Renal pelvis (tissue), 12 donors: ENCODE measurements at places on chromosomes 1 and 21. TPM values are rescaled to one million over a fixed set of nuclear protein-coding genes. Genes with fewer than 3 reads are reported as not detected.

- no peak for DNase-seq
Measured at GRCh38 chr1:208251015-208251414, 6.8 kb upstream of the PLXNA2 start.

DNA sequence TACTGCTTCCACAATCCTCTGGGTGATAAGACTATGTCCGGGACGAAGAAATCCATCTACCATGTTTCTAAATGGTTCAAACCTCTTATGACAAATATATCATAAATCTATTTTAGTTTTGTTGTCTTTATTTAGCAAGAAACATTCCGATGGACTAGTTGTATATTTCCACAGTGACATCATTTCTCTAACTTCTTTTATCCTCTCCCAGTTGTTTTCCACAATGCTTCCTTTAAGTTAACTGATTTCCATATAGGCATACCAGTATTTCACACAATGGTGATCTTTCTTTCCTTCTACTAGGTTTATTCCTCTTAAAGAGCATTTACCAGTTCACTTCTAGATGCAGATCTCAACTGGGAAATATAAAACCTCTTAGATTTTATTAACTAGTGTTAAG, 44.8 kb downstream of the USP1 start:
- DNase-seq = no peak

DNA sequence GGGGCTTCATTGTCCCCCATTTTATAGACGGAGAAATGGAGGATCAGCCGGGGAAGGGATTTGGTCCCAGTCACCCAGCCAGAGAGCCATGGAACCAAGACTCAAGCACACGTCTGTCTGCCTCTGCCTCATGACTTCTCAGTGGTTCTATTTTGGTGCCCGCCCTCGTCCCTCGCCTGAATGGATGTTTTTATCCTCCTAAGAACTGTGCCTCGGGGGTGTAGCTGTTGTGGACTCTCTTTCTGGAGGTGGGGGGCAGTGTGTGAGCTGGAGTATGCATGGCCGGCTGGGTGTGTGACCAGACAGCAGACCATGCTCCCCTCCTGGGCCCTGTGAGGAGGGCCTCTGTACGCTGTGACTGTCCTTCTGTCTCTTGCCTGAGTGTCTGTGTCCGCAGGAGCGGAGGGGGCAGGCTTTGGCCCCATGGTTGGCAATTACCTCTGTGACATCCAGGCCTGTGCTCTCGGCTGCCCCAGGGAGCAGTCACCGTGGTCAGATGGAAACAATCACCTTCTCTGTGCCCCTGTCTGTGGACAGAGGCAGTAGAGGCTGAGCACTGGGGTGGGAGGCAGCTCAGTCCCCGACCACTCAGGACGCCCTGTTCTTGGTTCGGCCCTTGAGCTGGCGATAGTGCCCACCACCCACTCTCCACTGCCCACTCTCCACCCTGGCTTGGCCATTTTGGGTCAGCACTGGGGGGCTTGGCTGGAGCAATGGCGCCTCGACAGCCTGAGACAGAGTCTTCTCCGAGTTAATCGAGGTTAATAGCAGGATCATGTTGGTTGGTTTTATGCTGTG, 20.4 kb downstream of the WNT4 start:
- no peak for DNase-seq

FCGR1A gene
- polyA plus RNA-seq = 2.0 TPM

DNA sequence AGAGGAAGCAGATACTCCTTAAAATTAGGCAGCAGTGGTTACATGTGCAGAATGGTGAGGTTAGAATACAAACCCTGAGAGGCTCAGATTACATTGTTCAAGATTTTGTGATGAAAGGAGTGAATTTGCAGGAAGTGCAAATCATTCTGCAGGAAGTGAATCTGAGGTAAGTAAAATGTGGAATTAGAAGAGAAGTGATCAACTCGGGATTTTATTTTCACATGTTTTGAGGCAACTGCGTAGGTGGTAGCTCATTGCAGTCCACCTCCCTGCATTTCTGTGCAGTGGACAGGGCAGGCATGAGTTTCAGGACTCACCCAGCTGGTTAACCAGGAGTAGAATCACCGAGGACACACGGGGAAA, 2.1 kb upstream of the PLA2G2C start:
- no peak for DNase-seq

GRCh38 chr1:228352677-228353481, 53.8 kb downstream of the TRIM11 start:
- no peak for DNase-seq

GJA5 gene
- polyA plus RNA-seq = 31.7 TPM

DNA sequence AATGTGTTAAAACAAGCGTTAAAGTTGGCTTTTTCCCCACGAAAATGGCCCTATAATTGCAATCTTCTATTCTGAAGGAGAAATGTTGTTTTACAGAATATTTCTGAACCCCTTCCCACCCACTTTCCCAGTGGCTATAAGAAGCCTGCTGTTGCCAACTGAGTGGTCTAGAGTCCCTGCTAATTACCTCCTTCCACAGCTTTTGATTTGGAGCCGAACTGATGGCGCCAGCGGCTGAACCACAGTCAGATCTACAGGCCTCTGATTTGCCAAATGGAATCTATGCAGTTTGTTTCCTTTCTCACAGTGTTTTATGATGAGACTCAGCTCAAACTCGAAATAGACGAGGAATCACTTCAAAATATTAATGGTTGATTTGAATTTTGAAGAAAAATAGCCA, 76.0 kb upstream of the C1orf105 start:
- DNase-seq = no peak

GRCh38 chr21:43676391-43676790, 17.0 kb downstream of the RRP1B start:
- DNase-seq = no peak

DNA sequence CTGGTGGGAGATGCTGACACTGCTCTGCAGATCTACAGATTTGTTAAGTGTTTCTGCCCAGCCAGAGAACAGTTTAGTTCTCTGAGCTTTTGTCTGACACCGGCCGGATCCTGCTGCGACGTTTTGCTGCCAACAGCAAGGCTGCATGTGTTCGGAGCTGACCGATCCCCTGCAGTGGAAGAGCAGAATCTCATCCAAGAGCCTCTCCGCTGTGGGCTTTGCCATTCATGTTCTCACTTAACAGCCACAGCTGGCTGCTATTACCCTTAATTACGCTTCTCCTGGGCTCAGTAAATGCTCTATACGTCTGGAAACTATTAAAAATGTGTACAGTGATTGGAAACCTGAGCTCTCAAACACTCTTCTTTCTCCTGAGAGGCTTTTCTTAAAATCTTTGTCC, 105.3 kb downstream of the BCAR3 start:
- DNase-seq = no peak

GRCh38 chr1:190169311-190170067, 308.2 kb downstream of the BRINP3 start:
- DNase-seq = no peak

GRCh38 chr1:172088256-172088655, 247.0 kb downstream of the DNM3 start:
- no peak for DNase-seq

- DNase-seq = peak; percentile 4
Measured at GRCh38 chr21:21232320-21232719, 234.1 kb downstream of the NCAM2 start.

OR2L2 gene
- 0.06 TPM for polyA plus RNA-seq

- DNase-seq = no peak
Measured at GRCh38 chr1:206098242-206098919, 18.8 kb downstream of the AVPR1B start.

CFAP74 gene
- 0.24 TPM for polyA plus RNA-seq

GRCh38 chr1:40736085-40736531, 44.6 kb downstream of the NFYC start:
- DNase-seq = no peak

GJA4 gene
- polyA plus RNA-seq = 18.4 TPM

MCOLN3 gene
- 17.1 TPM for polyA plus RNA-seq

DNA sequence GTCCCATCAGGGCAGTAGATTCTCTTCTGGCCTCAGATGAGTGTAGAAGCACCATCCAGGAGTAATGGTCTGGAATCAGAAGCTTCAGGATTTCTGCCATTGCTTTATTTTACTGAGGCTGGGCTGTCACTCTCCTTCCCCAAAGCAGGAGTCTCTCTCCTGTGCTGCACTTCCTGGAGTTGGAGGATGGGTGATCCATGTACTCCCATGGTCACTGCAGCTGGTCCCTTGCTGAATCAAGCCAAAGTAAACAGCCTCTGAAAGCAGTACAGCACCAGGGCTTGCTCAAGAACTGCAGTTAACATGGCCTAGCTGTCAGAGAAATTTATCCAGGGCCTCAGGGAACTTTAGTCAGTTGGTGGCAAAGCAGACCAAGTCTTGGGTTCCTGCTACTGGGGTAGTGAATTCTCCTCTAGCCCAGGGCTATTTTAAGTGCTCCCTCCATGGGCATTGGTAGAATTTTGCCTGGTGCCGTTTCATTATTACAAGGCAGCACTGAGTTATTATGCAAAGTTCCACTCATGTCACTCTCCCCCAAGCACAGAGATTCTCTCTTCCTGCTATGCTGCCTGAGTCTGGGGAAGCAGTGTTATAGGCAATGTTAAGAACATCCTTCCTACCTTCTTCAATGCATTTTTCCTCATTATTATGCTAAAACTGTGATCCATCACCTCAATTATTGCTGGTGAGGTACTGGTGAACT, 29.5 kb downstream of the DRAM2 start:
- peak; percentile 17 for DNase-seq

MPL gene
- polyA plus RNA-seq = 0.78 TPM

GRCh38 chr1:166017395-166017794, 149.4 kb downstream of the FAM78B start:
- no peak for DNase-seq

DNA sequence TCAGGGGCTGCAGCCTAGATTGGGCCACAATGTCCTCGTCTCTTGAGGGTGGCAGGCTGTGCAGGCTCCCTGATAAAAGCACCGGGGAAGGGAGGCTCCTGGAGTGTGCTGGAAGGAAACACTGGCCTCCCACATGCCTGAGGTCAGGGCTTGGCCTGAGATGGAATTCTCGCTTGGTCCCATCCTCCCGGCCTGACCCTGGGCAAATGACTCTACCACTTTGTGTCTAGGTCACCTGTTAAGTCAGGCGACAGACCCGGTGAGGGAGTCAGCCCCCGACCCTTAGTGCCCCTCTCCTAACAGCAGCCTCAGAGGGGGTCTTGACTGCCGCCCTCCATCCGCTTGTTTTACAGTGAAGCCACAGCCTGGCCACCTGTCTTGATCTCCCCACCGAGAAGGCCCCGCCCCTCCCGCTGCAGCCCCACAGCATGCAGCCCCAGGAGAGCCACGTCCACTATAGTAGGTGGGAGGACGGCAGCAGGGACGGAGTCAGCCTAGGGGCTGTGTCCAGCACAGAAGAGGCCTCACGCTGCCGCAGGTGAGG, 2.5 kb downstream of the SMIM1 start:
- DNase-seq = no peak

FCRL1 gene
- polyA plus RNA-seq = 0.15 TPM

DNA sequence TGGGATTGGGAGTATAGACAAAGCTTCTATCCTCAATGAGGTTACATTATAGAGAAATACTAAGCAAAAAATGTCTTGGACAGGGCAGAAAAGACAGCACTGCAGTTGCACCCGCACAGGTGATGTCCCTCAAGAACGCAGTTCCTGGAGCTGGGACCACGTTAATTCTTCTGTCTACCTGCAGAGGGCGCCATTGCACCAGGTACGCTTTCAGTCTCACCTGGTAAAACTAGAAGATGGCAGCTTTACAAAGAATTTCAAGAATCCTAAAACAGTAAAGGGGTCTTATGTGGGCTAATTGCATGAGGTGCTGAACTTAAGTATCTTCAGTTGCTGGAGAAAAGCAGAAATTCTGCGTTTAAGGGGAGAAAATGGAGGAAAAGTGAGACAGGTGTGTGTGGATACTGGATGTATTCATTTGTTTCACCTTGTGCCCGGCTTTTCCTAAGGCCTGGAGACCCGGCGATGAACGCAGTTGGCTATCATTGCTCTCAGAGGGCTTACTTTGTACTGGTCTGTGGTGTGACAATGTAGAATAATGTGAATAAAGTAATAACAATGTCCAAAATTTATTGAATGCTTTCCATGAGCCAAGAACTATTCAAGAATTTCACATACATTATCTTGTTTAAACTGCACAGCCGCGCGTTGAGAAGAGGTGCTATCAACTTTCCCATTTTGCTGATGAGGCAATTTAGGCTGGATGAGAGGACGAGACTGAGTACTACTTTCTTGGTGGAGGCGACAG, 276.3 kb upstream of the GREM2 start:
- peak; percentile 45 for DNase-seq

RABIF gene
- polyA plus RNA-seq = 10.4 TPM

DNA sequence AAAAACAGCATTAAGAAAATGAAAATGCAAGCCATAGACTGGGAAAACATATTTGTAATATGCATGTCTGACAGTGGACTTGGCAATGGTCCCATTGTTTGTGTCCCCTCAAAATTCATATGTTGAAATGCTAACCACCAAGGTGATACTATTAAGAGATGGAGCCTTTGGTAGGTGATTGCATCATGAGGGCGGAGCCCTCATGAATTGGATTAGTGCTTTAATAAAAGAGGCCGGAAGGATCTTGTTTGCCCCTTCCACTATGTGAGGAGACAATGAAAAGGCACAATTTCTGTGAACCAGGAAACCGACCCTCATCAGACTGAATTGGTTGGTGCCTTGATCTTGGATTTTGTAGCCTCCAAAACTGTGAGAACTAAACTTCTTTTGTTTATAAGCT, 232.3 kb downstream of the GPR52 start:
- no peak for DNase-seq

GRCh38 chr1:30845904-30846290, 62.7 kb downstream of the SDC3 start:
- DNase-seq = no peak

LCK gene
- polyA plus RNA-seq = 4.2 TPM

GRCh38 chr1:204213668-204214662, at the start of gene GOLT1A:
TSS of gene GOLT1A (minus strand) at chr1:204213988. CDS start at chr1:204213906, 82 bp downstream.
- peak; percentile 87 for DNase-seq

DNA sequence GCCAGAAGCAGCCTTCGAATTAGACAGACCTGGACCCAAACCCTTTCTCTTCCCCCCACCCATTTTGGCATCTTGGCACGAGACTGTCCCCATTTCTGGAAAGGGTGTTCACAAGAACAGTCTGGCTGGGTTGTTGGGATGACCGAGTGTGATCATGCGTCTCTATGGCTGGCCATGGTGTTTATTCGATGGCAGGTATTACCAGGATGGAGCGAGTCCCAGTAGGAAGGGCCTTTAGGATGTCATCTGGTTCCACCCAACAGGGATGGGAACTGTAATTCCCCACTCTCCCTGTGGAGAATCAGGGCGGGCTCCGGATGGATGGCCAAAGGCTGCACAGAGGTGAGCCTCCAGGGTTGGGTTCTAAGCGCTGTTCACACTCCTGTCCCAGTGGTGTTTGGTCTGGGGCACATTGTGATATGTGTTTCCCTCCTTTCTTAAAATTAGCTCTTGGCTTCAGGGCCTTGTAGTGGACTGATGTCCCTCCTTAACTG, 33.4 kb upstream of the ATP5PO start:
- DNase-seq = no peak
